ENCODE measurements at places on chromosomes 11 and 22.

DNA sequence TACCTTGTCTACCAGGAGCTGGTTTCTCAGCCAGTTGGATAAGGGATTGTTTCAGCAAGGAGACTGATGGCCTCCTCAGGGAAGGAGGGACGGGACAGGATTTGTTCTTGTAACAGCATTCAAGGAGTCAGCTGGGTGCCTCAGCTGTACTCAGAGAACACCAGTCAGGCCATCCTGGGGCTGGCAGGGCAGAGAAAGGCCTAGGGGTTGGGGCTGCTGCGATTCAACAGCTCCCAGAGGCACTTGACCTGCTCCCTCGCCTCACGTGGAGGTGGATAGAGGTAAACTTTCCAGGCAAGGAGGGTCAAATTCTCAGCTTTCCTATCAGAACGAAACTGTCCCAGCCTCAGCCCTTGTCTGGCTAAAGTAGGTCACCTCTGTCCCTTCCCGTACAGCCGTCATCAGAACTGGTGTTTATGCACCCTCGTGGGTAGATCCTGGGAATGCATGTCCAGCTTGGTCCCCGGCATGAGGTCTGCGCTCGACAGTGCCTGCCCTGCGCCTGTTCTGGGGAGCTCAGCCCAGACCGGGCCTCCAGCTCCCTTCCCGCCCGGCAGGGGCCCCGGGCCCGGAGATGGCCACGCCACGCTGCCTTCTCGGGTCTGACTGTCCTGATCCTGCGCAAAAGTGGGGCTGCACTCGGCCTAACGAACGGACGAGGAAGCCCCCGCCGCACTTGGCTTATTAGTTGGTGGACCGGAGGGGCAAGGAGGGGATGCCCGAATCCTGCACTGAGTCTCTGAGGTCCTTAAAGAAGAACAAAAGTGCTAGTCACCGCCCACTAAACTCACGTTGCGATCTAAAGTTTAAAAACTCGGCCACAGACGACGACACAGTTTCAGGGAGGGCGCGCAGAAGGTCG, 762 bp upstream of the CCDC134 start:
- DNase-seq: peak; percentile 40

GRCh38 chr11:73233211-73233610, 15.1 kb downstream of the P2RY2 start:
- no peak for DNase-seq

- DNase-seq: no peak
Observed at GRCh38 chr11:22774716-22775115, 54.9 kb downstream of the SVIP start.

DNA sequence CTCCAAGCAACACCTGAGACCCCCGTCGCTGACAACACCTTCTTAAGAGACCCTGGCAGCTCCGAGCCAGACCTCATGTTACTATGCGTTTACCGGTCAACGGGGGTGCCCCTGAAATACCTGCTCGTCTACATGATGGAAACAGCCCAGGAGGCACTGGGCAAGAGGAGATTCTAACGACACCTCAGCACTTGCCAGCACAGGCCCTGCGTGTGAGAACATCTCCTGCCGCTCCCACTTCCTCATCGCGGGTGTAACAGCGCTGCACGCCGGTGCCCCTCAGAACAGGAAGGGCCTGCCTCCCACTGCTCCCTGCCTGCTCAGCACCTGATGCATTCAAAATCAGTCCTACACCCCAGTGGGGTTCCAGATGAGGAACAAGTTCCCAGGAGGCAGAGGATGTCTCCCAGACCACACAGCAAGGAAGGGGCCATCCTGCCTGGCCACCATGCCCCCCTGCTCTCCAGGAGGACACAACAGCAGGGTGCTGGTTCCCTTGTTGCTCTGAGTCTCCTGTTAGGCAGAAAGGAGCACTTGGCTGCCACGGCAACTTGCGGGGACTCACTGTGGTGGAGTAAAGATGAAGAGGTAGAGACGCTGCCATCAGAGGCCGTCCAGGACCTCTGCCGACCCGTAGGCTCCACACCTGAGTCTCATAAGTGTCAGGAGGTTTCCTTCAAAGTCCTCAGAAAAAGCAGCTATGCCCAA, 2.1 kb downstream of the TOLLIP start:
- no peak for DNase-seq

DNA sequence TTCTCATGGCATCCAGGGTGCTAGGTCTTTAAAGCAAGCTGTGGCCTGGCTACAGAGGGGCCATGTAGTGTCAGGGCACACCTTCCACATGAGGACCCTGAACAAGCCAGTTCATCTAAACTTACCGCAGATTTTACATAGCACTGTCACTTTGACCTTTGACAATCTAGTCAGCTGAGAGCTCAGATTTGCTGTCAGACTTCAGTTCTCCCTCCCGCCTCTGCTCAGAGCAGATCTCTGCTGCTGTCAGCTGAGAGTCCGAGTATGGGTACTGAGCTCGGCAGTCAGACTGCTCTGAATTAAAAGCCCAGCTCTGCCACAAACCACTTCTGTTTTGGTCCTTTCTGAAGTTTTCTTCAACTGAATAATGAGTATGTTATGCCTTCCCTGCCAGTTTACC, 507.1 kb downstream of the SOX6 start:
- DNase-seq: no peak

GRCh38 chr11:97610000-97610399, 1220.2 kb downstream of the JRKL start:
- no peak for DNase-seq

DNA sequence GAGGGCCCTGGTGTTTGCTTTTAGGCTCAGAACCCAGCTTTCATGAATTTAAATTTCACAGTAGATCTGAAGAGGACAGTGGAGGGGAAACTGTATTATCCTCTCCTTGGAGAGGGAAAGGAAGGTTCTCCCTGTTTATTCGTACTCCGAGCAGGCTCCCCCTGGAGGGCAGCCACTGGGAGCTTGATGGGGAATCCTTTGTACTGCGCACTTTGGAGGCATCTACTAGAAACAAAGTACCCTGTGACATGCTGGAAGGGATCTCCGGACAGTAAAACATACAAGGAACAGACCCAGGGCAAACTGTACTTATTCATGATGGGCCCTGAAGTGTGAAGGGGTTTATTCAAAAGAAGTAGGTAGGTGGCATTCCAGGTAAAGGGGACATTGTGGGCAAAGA, 27.2 kb downstream of the NAV2 start:
- DNase-seq: peak; percentile 35

GRCh38 chr22:44894321-44894720, 115.5 kb downstream of the PHF21B start:
- DNase-seq: no peak

GRCh38 chr11:113278925-113279324, 35.5 kb upstream of the TTC12 start:
- DNase-seq: peak; percentile 48

GRCh38 chr11:122240638-122241037, 124.6 kb upstream of the BLID start:
- DNase-seq: no peak

GRCh38 chr22:18109410-18110193, 1.0 kb upstream of the TUBA8 start:
- DNase-seq: no peak

GRCh38 chr22:41600976-41601375, 11.3 kb upstream of the PMM1 start:
- no peak for DNase-seq

DNA sequence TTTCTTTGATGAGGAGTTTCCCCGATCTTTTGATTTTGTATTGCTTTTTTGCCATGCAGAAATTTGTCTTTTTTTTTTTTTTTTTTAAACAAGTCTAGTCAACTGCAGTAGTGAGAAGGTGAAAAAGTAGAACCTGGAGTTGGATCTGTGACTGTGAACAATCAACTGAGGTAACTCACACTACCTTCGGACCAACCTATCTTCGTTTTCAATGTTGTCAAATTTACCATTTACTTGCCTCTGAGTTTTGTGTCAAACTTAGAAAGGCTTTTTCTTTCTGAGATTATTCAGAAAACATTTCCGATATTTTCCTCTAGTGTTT, 20.5 kb downstream of the KLHL22 start:
- DNase-seq: no peak

DNA sequence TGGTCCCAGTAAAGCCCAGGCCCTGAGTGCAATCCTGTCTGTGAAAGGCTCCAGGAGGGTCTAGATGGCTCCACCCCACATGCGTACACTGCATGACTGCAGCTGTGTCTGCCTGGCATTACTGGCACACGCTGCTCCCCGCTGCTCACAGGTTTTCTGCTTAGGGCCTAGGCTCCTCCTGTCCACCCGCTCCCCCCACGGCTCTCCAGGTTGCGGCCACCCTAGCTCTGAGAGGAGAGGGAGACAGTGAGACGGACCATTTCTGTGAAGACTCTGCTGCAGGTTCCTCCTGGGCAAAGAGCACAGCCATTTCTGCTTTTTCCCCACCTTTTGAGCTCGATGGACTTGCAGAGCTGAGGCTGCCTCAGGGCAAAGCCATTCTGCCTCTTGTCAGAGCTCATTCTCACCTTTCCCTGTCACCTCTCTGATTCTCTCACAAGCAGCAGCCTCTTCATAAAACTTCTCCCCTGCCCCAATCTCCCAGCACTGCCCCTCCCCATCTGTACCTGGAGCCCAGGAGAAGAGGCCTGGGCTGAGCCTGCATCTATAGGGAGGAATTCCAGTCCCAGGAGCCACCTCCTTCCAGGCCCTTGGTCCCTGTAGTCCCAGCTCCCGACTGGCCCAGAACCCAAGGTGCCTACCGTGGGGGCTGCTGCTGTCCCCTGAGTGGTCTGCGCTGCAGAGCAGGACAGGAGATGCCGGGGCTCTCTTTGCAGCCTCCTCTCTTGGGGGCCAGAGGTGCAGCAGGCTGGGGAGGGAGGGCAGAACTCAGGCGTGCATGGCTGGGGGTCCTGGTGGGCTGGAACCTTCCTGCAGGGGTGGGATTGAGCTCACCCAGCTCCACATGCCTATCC, 433.7 kb upstream of the B3GAT1 start:
- no peak for DNase-seq

DNA sequence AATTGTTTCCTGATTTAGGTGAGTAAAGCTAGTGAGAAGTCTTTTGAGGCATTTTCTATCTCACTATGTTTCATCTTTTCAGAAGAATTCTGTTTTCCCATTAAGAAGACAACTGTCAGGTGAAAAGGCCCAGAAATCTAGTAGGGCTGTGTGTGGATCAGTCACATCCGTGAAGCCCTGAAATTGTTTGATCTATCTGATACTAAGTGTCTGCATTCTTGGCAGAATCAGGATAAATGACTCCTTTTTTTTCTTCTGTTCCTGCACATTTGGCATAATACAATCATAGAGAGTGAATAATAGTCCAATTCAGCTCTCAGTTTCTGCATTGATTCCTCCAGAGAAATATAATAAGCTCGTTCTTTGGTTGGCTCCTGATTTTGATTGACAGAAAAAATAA, 208.3 kb downstream of the NAV2 start:
- DNase-seq: peak; percentile 29

DNA sequence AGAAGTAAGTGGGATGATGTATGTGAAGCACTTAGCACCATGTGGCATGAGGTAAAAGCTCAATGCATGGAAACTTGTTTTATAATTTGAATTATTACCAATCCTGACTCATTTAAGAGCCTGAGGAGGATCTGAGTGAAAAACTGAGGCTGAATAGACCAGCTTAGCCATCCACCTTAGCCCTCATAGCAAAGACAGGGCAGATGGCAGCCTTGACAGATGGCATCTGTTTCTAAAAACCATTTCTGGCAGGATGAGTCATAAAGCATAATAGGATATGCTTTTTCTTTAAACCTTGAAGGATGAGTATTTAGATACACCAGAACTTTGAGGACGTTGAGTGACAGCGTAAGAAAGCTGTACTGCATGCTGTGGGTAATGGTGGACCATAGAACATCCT, 61.0 kb upstream of the NAV2 start:
- no peak for DNase-seq

DNA sequence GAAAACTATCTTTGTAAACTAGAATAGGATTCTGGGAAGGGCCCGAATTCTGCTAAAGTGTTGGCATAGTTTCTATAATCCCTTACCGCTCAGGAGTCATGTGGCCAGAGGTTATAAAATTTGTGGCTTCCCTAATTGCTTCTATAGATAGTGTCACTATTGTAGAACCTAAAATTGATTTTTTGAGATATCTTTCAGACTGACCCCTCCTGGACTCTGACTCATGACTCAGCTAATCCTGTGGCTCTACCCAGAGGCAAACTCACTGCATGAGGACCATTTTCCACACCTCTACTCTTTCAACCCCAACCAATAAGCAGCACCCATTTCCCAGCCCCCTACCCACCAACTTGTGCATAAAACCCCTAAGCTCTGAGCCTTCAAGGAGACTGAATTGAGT, 61.8 kb upstream of the PRSS23 start:
- DNase-seq: no peak

DNA sequence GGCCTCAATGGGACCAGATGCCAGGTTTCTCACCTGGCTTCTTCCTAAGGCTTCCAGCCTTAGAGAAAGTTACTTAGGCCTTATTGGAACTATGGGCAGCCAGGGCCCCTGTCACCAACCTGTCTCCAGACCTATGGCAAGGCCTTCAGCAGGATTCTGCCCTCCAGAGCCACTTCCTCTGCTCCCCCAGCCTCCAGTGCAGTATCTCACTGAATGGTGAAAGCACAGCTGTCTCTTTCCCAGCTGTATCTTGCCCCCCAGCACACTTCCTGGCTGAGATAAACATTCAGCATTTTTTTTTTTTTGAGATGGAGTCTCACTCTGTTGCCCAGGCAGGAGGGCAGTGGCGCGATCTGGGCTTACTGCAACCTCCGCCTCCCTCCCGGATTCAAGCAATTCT, 1.5 kb downstream of the SLC2A11 start:
- DNase-seq: no peak

GRCh38 chr11:124890683-124891372, 6.8 kb downstream of the ROBO4 start:
- no peak for DNase-seq

DNA sequence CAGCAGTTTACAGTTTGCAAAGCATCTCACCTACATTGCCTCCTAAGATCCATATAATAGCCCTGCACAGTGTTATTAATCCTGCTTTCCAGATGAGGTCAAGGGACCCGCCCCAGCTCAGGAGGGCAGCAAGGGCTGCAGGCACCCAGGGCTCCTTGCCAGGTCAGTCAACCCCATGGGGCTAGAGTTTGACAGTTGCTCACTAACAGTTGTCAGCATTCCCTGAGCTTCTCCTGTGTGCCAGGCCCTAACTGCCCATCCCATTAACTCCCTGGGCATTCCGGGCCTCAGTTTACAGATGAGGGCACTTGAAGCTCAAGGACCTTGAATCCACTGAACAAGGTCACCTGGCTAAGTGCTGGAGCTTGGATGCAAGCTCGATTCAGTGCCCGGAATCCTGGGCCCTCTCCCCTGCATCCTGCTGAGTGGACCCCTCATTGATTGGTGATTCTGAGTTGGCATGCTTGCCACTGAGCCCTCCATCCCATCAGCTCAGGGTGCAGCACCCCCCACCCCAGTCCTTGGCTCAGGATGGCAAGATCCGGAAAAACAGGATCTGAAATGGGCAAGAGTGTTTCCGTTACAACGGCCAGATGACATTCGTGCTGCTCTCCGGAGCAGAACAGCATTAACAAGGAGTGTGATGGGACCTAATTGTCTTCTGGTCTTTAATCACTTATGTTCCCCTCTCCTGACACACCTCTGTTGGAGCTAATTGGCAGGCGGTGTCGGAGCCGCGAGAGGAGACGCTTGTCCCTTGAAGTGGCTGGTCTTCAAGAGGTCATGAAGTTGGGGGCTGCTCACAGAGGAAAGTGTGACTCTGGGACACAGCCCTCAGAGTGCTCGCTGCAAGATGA, 87.4 kb upstream of the SHISAL1 start:
- DNase-seq: no peak
